ENCODE measurements at places on chromosomes 2 and 18.

GRCh38 chr2:75772908-75773630, 62.4 kb upstream of the GCFC2 start:
- H3K27me3 ChIP-seq: no peaks in the 10 kb centered on the region
- no peak for DNase-seq
- no peak overlapping the region for H3K4me3 ChIP-seq
- no peaks in the 10 kb centered on the region for H3K4me1 ChIP-seq
- no peaks in the 10 kb centered on the region for H3K36me3 ChIP-seq

GRCh38 chr2:176758426-176758825, 454.2 kb upstream of the HNRNPA3 start:
- H3K4me1 ChIP-seq: peaks cover under 1% of the 10 kb centered on the region
- no peak overlapping the region for H3K4me3 ChIP-seq
- no peaks in the 10 kb centered on the region for H3K36me3 ChIP-seq
- DNase-seq: no peak
- no peaks in the 10 kb centered on the region for H3K27me3 ChIP-seq

DNA sequence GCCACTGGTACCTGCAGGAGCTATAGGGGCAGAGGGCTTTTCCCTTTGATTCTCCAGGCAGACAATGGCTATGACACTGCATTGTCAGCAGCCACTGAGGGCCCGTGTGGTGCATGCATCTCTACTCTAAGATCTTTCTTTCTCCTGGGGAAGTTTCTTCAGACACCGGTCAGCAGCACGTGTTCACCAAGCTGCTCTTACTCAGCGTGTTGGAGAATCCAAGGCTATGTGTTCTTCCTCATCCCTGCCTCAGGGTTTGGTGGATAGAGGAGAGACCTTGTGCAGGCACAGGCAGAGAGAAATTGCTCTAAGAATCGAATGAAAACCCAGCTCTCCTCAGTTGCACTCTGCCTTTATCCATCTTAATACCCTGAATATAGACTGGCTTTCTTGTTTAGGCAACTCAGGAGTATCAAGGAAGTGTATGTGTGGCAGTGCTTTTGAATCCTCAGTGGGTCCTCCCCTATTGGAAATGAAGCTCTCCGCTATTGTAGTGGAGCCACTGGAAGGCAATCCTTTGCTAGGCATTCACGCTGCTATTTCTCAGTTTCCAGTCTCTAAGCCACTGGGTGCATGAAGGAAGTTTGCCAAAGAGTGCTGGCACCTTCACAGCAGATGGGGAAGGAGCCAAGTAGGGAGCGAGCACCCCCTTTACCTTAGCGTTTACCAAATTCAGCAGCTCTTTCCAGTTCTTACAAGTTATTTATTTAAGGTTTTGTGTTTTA, 86.9 kb upstream of the EML6 start:
- peak overlapping the region; percentile 95 for H3K27ac ChIP-seq
- no peak for DNase-seq
- H3K36me3 ChIP-seq: peaks cover 42% of the 10 kb centered on the region
- peaks cover 57% of the 10 kb centered on the region for H3K4me1 ChIP-seq
- H3K4me3 ChIP-seq: no peak overlapping the region

DNA sequence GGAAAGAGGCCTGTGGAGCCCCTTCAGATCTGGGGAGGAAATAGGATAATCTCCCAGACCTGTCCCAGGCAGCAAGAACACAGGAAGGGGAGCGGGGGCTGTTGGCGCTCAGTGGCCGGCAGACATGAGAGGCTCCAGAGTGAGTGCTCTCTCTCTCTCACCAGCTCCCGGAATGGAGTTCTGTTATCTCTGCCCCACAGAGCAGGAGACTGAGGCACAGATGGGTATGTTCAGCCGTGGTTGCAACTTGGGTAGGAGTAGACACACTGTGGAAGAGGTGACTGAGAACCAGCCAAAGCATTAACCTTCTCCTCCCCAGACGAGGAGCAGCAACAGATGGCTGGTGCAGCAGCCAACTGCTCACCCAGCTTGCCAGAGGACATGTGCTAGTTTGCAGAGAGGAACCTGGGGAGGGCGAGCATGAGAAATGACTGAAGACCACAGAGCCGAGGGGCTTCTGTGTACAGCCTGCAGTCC, 82.0 kb downstream of the NRP2 start:
- no peak overlapping the region for H3K4me3 ChIP-seq
- no peak overlapping the region for H3K27ac ChIP-seq
- no peaks in the 10 kb centered on the region for H3K36me3 ChIP-seq
- no peaks in the 10 kb centered on the region for H3K4me1 ChIP-seq
- no peak for DNase-seq
- no peaks in the 10 kb centered on the region for H3K27me3 ChIP-seq

- H3K36me3 ChIP-seq: no peaks in the 10 kb centered on the region
- H3K4me3 ChIP-seq: no peak overlapping the region
- H3K27me3 ChIP-seq: peaks cover 6% of the 10 kb centered on the region
- no peak for DNase-seq
- H3K27ac ChIP-seq: no peak overlapping the region
Observed at GRCh38 chr18:32271672-32272208, 81.9 kb downstream of the MEP1B start.

Data from GM12878 (cell line).